ENCODE measurements at places on chromosomes 16 and 17.

DNA sequence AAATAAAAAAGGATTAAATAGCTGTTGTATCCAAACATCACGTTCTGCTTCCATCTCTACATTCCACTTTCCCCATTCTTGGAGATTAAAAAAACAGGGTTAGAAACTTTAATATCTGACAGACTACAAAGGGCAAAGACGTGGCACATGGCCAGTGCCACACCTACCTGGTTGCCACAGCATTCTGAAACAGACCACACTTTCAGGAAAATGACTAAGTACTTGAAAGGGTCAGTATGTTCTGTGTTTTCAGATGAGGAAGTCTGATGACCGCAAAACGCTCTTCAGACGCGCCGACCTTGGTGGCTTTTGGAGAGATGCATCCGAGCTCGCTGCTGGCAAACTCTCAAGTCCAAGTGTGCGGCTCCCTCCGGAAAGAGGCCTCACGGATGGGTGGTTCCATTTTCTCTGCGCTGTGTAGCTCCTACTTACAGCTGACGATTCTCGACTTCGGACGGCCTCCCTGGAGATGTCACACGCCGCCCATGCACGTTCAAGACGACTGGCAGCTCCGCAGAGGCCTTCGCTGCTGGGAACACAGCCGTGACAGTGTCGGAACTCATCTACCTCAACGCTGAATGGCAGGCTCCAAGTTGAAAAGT, 15.5 kb downstream of the MAP1LC3B start:
- no peak for DNase-seq

DNA sequence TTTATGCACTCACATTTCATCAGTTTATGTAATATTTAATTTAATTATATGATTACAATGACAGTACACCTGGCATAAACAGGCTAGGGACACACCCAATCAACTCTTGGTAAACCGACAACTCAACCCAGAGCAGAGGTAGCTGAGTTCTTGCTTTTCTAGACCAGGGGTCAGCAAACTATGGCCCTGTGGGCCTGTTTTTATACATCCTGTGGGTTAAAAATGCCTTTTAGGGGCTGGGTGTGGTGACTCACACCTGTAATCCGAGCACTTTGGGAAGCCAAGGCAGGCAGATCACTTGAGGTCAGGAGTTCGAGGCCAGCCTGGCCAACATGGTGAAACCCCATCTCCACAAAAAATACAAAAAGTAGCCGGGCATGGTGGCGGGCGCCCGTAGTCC, 99.2 kb upstream of the TMEM97 start:
- no peak for DNase-seq

- no peak for DNase-seq
Measured at GRCh38 chr16:53370827-53371226, 63.4 kb upstream of the RBL2 start.

GRCh38 chr16:85395207-85395912, 217.8 kb upstream of the GSE1 start:
- DNase-seq = peak; percentile 99

Data from mesenchymal stem cell (in vitro differentiated cells and primary cell).